ENCODE measurements at places on chromosomes 11 and 22. TPM values are rescaled to one million over a fixed set of nuclear protein-coding genes. Genes with fewer than 3 reads are reported as not detected.

The IGSF9B gene
- 34.5 TPM for total RNA-seq

The MLC1 gene
- total RNA-seq, result 0.10 TPM

DNA sequence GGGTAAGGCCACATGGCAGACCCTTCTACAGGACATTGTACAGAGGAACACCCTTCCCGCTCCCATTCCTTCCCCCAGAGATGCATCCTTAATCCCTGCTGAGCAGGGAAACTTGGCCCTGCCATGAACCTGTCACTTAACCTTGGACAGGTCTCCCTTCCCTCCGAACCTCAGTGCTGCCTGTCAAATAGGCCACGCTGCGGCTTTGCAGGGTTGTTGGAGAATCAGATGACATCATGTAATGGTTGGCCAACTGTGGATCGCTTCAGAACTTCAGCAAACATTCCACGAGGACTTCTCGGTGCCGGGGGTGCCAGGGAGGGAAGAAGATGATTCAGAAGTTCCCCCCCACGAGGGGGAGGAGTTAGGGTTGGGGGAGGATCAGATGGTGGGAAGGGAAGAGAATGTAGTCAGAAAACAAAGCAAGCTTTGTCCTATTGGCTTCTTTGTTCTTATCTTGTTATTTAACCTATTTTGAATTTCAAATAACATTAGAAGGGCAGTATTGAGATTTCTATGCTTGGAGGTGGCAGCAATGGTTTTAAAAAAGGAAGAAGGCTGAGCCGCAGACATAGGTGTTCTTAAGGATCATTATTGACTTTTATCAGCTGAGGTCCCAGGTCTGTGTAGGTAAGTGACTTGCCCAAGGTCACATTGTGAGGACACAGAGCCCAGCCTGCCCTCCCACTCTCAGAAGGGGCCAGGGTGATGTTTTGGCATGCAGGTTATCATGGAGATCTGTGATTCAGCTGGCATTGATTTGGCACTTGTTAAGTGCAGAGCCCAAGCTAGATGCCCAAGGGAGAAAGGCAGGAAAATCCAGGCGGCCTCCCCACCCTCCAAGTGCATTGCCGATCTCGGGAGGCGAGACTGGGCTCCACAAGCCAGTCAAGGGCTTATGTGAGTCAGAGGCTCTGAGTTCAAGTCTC is 3.1 kb downstream of the CDC42EP1 start:
- peak; percentile 69 for DNase-seq

GRCh38 chr11:95831198-95831883 is 41.0 kb downstream of the CEP57 start:
- no peak for DNase-seq

- DNase-seq, result no peak
These were observed 4.0 kb downstream of the DSCAML1 start for GRCh38 chr11:117792992-117793391.

GRCh38 chr11:64248578-64248977 is 1.8 kb upstream of the PPP1R14B start:
- DNase-seq, result no peak

DNA sequence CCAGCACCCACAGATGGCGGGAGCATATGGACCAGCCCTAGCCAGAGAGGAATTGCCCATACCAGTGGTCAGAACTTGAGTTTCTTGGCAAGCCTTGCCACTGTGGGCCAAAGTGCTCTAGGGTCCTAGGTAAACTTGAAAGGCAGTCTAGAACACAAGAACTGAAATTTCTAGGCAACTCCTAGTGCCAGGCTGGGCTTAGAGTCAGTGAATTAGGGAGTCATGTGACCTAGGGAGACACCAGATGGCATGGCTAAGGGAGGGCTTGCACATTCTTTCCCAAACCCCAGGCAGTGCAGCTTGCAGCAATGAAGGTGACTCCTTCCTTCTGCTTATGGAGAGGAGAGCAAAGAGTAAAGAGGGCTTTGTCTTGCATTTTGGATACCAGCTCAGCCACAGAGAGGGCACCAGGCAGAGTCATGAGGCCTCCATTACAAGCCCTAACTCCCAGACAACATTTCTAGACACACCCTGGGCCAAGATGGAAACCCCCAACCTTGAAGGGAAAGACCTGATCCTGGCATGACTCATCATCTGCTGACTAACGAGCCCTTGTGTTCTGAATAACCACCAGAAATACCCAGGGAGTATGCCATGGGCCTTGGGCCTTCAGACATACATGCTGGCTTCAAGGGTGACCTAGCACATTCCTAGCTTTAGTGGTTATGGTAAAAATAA is 19.2 kb upstream of the OR56A3 start:
- no peak for DNase-seq

DNA sequence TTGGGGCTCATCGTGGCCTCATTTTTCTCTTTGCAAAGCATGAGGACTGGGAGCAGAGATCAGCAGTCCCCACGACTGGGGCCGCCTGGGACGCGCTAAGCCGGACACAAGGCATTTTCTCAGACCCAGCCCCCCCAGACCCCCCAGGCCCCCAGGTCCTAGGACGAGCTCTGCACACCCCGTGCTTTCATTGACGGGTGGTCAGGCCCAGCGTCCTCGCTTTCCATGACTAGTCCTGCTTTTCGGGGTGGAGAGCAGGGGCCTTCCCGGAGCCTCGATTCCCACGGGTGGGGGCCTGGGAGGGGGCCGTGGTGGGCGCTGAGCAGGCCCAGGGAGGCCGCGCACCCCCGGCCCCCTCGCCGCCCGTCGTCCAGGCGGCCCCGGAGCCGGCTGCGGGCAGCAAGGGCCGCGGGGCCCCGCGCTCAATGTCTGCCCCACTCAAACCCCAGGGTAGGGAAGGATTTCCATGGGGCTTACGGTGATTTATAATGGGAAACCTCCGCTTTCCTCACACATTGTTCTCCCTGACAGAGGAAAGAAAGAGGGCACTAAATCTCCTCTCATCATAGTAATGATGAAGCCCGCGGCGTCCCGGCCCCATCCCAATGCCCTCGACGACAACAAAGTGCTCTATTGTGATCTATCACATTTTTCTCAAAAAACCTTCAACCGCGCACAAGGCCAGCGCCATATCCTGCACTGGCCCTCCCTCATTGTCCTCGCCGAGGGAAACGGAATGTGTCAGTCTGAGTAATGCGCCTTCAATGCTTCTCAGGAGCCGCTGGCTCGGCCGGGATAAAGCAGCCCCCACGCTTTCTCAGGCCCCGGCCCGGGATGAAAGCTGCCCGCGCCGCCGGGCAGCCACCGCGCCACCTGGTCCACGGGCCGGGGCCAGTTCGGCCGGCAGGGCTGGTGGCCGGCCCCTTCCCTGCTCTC is 10.4 kb upstream of the LINC01488 start:
- peak; percentile 14 for DNase-seq

DNA sequence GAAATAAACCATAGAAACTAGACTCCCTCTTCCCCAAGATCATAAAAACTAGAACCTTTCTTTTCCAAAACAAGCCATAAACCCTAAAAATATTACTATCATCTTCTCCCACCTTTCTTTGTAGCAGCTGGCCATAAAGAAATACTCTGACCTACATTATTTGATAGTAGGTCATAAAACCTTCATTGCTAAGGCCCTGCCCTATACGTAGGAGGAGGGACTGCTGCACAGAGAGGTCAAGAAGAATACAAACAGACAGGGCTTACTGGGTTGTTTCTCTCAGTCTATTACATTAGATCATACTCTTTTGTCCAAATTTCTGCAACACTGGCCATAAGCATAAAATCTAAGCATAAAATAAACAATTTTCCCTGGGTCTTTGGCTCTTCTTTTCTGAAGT is 101.5 kb downstream of the TYR start:
- DNase-seq, result no peak

- DNase-seq, result no peak
These were observed 488.2 kb upstream of the API5 start for GRCh38 chr11:42823546-42823945.

DNA sequence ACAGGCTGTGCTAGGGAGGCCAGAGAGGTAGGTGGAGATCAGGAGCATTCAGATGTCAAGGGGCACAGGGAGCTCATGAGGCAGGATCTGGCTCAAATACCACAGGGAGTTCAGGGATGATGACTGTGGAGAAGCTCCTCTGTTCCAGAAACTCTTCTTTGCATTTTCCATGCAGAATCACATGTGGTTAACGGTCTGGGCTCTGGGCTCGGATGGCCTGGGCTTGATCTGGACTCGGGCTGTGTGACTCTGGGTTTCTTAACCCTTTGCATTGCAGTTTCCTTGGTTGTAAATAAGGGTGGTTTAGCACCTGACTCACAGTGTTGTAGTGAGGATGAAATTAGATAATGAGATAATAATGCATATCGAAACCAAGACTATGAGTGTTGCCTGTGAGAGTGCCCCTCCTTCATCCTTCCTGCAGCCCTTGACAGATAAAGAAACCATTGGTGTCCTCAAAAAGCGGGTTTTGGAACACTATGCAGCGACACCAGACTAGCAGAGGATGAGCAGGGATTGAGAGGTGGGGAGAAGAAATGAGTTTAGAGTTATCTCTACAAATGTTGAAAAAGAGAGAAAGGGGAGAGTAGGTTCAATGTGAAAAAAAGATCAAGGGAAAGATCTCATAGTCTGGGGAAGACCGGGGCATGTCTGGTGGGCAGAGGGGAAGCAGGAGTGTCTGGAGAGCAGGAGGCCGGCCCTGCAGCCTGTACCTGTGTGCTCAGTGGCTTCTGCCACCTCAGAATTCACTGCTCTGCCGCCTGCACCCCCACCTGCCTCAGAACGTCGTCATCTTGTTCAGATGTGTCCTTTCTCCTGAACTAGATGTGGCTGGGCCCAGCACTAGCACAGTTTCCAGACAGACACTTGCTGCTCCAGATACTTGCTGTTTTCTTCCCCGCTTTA is 197.8 kb upstream of the SORL1-AS1 start:
- DNase-seq, result no peak

GRCh38 chr11:103901656-103902055 is 134.8 kb upstream of the DDI1 start:
- no peak for DNase-seq
